ENCODE measurements at places on chromosomes 5 and 9.

DNA sequence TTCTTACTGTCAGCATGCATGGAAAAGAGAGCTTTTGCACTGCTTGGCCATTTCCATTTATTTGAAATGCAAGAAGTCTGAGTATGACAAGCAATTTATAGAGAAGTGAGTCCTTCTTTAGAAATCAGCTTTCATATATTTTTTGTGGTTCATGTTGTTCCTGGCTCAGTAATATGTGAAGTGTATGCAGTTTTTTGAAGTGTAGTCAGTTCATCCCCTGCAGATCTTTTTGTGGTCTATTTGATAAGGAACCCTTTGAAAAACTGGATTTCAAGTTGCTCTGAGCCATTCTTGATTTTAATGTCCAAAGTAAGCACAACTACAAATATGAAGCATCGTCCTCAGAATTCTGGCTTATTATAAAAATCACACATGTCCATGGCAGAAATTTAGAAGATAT, 294.1 kb upstream of the SMC2 start:
- no peak for DNase-seq

GRCh38 chr5:59246882-59247281, 646.6 kb downstream of the PDE4D start:
- no peak for DNase-seq

GRCh38 chr9:98154678-98155077, 35.7 kb upstream of the TRIM14 start:
- DNase-seq, result no peak

DNA sequence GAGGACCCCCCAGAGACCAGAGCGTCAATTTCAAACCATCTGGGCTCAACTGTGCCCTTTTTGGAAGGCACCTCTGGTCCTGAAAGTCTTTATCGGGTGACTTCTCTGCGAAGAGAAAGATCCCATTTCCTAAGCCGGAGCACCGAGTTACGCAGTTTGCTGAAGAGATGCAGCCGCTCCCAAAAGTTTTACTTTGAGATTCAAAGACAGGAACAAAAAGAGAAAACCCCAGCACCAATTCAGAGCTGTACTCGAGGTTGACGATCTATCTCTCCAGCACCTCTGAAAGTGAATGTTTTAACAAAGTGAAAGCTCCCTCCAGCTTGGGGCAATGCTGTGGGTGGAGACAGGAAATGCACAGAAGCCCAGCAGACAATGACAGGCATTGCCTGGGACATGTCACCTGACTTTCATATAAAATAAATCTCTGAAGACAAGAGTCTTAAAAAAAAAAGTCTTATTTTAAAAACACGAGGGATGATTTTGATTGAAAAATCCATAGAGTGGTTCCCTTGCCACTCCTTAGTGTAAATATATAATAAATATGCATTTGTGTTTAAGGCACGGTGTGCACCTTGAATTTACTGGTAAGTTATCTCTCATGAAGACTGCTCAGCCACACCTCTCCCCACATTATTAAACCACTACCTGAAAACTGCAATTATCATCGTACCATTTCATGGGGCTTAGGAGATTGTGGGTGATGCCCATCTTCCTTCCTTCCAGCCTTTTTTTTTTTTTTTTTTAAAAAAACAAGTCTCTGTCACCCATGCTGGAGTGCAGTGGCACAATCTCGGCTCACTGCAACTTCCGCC, 79.9 kb downstream of the FNBP1 start:
- no peak for DNase-seq

GRCh38 chr5:73039082-73039481, 81.3 kb upstream of the TMEM171 start:
- DNase-seq, result no peak

DNA sequence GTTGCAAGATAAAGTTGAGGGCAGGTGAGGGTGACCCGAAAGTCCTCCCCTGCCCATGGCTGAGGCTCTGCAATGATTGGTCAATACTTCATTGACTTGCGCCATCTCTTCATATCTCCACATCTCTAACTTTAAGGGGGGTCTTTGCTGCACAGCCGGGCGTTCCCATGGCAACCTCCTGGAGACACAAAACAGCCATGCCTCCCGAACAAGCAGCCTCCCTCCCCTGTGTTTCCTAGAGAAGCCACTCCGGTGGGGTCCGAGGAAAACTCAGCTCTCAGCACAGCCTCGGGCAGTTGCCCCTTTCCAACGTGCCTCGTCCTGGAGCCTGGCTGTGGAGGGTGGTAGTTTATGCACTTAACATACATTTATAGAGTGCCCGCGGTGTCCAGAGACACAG, 57.5 kb downstream of the TSPAN17 start:
- no peak for DNase-seq

DNA sequence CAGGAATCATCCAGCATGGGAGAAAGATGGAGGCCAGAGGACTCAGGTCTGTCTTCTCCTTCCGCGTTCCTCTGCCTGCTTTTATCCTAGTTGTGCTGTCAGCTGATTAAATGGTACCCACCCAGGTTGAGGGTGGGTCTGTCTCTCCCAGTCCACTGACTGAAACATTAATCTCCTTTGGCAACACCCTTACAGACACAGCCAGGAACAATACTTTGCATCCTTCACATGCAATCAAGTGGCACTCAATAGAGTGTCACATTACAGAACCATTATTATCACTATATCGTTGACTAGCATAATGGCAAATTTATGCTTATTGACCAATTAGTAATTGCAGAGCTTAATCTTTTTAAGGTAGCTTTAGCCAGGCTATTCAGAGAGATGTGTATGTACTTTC, 64.8 kb downstream of the UNC13B start:
- DNase-seq, result no peak

DNA sequence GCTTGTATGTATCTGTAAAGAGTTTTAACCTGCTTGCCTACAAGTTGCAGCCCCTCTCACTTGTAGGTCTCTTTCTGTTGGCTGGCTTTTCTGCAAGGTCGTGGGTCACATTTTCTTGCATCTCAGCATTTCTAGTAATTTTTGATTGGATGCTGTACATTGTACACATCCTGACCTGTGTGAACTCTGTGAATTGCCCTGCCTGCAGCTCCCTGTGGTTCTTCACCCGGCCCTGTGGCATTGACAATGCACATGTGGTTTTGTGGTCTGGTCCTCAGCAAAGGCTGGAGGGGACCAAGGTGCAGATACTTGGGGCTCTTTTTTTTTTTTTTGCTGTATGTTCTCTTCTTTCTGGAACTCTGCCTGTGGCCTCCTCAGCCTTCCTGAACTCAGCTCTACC, 53.6 kb downstream of the WNK2 start:
- DNase-seq, result no peak

- DNase-seq, result no peak
Measured at GRCh38 chr5:10446490-10446889, 4.8 kb downstream of the ROPN1L start.

DNA sequence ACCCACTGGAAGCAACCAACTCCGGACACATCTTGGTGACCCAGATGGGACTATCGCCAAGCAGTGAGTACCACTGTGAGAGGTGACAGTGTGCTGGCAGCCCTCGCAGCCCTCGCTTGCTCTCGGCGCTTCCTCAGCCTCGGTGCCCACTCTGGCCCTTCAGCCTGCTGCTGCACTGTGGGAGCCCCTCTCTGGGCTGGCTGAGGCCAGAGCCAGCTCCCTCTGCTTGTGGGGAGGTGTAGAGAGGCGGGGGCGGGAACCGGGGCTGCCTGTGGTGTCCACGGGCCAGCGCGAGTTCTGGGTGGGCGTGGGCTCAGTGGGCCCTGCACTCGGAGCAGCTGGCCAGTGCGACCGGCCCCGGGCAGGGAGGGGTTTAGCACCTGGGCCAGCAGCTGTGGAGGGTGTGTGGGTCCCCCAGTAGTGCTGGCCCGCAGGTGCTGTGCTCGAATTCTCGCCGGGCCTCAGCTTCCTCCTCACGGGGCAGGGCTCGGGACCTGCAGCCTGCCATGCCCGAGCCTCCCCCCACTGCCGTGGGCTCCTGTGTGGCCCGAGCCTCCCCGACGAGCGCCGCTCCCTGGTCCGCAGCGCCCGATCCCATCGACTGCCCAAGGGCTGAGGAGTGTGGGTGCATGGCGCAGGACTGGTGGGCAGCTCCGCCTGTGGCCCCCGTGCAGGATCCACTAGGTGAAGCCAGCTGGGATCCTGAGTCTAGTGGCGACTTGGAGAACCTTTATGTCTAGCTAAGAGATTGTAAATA, 78.5 kb upstream of the PLPP1 start:
- no peak for DNase-seq

- no peak for DNase-seq
Measured at GRCh38 chr5:149235841-149236240, 35.8 kb upstream of the AFAP1L1 start.

DNA sequence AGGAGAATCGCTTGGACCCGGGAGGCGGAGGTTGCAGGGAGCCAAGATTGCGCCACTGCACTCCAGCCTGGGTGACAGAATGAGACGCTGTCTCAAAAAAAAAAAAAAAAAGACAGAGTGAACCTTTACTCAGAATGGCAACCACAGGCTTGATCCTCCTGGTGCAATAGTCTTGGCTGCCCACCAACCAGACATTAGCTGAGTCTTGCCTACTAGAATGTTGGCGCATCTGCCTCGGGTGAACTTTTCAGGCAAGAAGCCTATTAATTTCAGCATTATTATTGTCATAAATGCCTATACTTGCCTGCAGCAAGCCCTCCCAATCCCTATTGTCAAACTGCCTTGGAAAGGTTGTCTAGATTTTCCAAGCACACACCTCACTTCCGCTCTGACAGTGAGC, 4.2 kb downstream of the SERINC5 start:
- no peak for DNase-seq

- DNase-seq, result no peak
Measured at GRCh38 chr5:149750596-149750995, 20.5 kb downstream of the PPARGC1B start.

DNA sequence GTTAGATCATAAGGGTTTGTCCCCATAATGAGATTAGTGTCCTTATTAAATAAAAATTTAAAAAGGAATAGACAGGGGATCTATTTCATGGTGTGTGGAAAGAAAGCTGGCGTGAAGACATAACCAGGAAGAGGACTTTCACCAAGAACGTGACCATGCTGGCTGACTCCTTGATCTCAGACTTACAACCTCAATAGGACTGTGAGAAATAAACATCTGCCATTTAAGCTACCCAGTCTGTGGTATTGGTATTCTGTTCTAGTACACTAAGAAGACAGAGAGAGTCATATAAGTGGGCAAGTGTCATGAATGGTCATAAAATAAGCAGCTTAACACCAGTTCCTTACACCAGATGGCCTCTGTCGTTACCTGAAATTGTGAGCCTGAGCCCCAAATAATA, 259.4 kb upstream of the CCNG1 start:
- no peak for DNase-seq

GRCh38 chr9:95992536-95992935, 117.0 kb downstream of the ERCC6L2 start:
- DNase-seq, result no peak

GRCh38 chr5:123125962-123126732, 37.1 kb downstream of the PRDM6 start:
- no peak for DNase-seq

GRCh38 chr9:130741831-130742449, 48.4 kb downstream of the EXOSC2 start:
- no peak for DNase-seq

All from activated CD4-positive, CD25-positive, alpha-beta regulatory T cell (primary cell).